NCI-H1092 (cell line): ENCODE measurements at places on chromosomes 16 and 17.

DNA sequence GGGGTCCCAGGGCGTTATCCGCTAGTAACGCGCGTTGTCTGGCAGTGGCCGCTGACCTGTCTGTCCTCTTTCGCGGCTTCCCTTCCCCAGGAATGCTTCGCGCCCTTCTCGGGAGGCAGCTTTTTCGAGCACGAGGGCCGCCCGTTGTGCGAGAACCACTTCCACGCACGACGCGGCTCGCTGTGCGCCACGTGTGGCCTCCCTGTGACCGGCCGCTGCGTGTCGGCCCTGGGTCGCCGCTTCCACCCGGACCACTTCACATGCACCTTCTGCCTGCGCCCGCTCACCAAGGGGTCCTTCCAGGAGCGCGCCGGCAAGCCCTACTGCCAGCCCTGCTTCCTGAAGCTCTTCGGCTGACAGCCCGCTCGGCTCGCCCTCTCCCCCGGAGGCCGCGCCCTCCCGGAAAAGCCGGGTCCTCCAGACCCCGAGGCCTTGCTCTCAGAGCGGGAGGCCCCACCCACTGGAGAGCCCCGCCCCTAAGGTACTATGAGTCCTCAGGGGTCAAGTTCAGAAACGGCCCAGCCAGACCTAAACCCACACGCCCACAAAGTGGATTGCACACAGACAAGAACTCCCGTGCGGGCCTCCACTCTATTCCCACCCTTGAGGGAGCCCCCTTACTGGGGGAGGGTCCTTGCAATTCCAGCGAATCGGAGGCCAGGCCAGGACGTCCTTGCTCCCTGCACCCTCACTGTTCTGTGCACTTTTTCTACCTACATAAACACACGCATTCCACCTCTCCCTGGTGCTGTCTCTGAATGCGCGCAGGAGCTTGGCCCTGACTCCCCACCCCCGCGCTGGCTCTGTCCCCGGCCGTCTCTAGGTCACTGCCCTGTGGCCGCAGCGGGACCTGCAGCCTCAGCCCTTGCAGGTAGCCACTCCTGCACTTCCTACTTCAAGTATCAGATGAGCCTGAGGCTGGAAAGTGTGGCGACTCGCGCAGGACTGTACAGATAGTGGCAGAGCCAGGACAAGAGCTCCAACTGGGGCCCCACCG is 5.4 kb upstream of the SLC5A2 start:
- no peak for DNase-seq

GRCh38 chr17:45104029-45104428 is 28.3 kb downstream of the PLCD3 start:
- DNase-seq: no peak

DNA sequence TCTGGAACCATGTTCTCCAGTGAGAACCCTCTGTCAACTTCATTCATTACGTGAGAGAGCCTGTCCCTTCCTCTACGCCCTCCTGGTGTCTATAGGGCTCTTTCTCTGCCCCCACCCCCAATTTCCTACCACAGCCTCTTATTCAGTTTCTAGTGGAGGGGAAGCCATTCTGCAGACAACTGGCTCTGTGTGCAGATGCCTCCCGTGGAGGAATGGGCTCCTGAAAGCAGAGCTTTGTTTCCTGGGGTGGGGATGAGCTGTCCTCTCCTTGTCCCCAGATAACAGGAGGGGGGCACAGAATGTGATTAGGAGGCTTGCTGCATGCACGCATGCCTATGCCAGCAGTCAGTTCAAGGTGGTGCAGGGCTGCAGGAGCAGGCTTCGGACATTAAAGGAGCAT is 31.6 kb downstream of the MMP15 start:
- no peak for DNase-seq

GRCh38 chr16:14609716-14610115 is 20.3 kb downstream of the PARN start:
- no peak for DNase-seq

DNA sequence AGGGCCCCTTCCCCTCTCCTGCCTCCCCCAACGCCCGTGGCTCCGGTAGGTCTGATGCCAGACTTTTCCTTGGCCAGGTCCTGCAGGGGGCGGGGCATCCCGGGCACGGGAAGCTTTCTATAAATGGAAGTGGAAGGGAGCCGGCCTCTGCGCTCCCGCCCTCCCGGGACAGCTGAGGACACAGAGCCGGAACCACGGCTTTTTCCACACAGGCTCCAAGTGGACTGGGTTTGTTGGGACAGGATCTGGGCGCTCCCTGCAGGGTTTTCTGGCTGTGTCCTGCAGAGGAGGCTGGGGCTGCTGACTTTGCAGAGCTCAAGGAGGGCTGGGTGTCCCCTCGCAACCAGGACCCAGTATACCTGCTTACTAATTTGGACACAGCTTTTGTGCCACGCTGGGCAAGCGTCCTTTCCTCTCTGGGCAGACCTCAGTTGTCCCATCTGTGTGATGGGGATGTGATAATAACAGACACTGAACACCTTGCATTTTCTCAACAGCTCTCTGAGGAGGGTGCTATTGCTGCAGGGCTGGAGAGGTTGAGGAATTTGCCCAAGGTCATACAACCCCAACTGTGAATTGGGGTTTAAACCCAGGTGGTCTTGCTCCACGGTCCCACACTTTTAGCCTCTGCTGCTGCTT is 1.8 kb downstream of the TNS4 start:
- DNase-seq: no peak

- DNase-seq: no peak
Observed at GRCh38 chr17:1992541-1992940, 32.6 kb downstream of the RTN4RL1 start.

DNA sequence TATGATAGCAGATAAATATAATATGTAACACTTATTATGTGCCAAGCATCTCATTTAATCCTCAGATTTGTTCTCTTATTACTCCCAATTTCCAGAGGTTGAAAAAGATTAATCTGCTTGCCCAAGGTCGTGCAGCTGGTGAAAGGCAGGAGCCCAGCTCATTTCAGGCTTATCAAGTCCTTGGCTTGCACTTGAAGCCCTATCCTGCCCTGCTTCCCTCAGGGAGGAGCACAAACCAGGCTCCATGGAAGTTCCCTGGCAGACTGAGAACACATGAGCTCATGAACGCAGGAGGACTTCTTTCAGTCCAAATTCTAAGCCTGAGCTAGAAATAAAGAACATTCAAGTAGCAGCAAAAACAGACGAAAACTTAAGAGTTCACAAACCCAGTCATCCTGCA is 74.8 kb downstream of the USP31 start:
- no peak for DNase-seq

DNA sequence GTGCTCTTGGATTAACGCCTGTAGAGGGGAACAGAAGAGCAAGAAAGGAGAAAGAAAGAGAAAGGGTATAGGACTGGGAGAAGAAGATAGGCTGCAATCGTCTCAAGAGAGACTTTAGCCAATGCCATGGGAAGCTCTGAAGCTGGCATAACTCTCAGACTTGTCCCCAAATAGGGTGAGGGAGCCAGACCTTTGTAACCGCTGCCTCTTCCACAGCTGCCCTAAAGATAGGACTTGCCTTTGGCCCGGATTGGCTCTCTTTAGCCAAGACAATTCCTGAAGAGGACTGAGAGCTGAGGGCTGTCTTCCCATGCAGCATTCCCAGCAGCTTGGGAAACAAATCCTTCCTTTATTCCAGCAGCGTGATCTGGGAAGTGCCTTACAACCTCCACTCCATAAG is 20.8 kb upstream of the MMD start:
- DNase-seq: no peak

- no peak for DNase-seq
Observed at GRCh38 chr16:11740567-11740966, 2.1 kb downstream of the TXNDC11 start.

DNA sequence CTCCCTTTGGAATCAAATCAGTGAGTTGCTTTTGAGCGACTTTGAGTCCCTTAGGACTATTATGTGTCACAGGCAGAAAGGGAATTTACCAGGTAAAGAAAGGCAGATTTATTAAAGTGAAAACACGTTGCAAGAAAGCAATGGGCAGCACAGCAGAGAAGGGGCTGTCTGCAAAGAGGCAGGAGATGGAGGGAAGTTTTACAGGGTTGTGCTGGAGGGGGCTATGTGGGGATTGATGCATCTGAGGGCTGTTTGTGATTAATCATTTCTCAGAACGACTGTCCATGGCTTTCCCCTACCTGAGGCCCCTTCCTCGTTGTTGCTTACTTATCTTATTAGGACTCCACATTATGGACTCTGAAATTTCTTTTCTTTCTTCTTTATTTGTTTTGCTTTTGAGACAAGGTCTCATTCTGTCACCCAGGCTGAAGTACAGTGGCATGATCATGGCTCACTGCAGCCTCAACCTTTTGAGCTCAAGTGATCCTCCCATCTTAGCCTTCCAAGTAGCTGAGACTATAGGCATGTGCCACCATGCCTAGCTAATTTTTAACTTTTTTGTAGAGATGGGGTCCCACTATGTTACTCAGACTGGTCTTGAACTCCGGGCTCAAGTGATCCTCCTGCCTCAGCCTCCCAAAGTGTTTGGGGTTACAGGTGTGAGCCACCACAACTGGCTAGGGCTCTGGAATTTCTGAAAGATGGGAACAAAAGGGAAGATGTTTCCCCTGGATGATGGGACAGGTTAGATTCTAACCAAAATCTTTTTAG is 5.5 kb downstream of the WWP2 start:
- no peak for DNase-seq

DNA sequence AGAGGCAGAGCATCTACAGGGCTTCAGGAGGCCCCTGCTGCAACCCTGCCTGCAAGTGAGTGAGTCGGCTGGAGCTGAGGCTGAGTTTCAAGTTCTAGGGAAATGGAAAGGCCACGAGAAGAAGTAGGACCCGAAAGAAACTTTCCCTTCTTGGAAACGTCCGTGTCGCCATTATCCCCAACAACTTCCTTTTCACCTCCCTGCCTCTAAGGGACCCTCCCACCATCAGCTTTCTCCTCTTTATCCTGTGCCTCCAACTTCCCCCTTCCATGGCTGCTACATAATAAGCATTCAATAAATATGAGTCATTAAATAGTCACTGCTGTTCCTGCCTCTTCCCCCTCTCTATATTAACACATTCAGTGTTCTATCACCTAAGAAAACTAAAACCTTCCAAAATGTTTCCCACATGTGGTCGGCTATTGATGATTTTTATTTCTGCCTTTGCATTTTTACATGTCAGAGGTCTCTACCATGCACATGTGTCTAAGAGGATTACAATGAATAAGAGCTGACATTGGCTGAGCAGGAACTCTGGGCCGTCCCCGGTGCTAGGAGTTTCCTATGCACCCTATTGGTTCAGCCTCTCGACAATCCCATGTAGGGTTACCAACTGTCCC is 115.9 kb upstream of the TNRC6C start:
- DNase-seq: no peak

DNA sequence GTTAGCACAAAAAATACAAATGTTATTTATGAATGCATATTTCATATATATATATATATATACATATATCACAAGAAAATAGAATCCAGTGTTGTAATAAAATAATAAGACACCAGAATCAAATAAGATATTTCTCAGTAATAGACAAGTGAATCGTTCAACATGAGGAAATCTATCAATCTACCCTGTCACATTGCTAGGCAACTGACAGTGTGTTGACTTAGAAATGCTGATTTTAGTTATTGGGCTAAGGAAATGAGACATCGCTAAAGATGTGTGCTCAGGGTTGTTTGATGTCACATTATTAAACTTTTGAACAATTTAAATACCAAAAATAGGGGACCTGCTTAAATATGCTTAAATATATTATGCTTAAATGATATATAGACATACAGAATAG is 49.9 kb upstream of the DNAH9 start:
- DNase-seq: no peak

DNA sequence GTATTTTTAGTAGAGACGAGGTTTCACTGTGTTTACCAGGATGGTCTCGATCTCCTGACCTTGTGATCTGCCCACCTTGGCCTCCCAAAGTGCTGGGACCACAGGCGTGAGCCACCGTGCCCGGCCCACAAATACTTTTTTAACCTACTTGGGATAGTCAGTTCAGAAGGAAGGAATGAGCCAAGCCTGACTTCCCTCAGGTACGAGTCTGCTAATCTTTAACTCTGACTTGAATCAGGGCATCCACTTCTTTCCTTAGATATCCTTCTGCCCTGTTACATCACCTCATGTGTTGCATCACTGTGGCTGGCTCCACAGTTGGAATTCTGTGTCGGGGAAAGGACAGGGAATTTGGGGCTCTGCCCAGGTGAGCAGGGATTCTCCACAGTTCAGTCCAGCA is 120.8 kb downstream of the MSI2 start:
- DNase-seq: no peak

GRCh38 chr16:24731722-24732419 is 2.4 kb downstream of the TNRC6A start:
- DNase-seq: no peak

DNA sequence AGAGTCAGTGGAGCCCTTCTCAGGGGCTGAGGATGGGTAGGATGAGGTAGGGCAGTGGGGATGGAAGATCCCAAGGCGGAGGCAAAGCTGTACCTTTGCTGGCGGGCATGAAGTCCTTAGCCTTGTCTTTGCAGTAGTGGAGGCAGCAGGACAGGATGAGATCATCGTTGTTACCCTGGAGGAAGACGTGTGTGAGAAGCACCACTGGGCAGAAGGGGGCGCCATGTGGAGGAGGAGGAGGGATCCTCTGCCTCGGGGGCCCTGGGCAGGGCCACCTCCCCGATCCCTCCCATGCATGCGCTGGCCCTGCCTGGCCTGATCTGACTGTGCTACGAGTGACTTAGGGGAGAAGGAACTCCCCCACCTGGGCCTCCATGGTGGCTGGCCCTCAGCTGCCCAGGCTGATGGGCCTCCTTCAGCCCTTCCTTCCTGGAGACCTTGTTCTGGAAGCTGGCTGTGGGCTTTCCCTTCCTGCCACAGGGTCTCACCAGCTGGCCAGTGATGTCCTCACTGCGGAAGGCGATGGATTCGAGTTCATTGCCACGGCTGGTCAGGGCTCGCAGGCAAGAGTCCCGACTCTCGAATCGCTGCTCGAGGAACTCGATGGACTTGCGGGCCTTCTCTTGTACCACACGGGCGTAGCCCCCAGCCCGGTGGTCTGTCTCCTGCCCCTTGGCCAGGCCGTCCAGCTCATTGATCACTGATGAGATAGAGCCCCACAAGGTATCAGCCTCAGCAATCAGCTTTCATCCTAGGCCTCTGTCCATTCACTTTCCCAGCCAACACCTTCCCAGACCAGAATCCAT is 10.3 kb downstream of the HIC1 start:
- no peak for DNase-seq

DNA sequence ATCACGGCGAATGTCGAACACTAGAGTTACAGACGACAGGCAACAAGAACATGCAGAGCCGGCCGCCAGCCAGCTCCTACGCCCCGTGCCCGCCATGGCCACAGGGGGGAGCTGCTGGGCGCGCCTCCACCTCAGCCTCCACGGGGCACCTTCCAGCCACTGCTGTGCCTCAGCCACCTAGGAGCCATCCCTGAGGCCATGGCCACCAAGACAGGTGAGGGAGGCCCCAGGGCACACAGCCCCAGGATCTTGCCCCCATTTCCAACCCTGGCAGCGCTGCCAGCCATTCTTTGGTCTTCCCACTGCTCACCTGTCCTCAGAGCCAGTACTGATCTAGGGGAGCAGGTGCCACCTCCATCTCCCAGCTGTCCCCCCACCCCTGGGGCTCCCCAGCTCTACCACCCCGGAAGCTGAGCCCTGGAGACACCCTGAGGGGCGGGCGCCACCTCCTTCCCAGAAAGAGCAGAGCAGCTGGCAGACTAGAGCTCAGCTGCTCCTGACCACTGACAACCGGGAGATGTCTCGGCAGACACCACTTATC is 11.8 kb downstream of the GNPTG start:
- no peak for DNase-seq

GRCh38 chr17:50562242-50563091 is 2.0 kb downstream of the CACNA1G start:
- no peak for DNase-seq
